ENCODE measurements at places on chromosomes 6 and 20. TPM values are rescaled to one million over a fixed set of nuclear protein-coding genes. Genes with fewer than 3 reads are reported as not detected.

The TNFRSF21 gene
- 21.8 TPM for polyA plus RNA-seq

The MTFR2 gene
- 3.5 TPM for polyA plus RNA-seq

The NINL gene
- polyA plus RNA-seq = 63.2 TPM

The SMOC2 gene
- 10.2 TPM for polyA plus RNA-seq

The TFEB gene
- 9.2 TPM for polyA plus RNA-seq

The HLA-DOB gene
- polyA plus RNA-seq = 0.38 TPM

The HLA-DRB1 gene
- 33.9 TPM for polyA plus RNA-seq

The RNF39 gene
- 1.3 TPM for polyA plus RNA-seq

The TRIM15 gene
- polyA plus RNA-seq = not detected

The FAM83D gene
- 14.1 TPM for polyA plus RNA-seq

The HLA-DQB1 gene
- 4.4 TPM for polyA plus RNA-seq

The TFAP2C gene
- 3.5 TPM for polyA plus RNA-seq

The EGFL8 gene
- 24.2 TPM for polyA plus RNA-seq

The TASP1 gene
- polyA plus RNA-seq = 19.8 TPM

The CCN6 gene
- polyA plus RNA-seq = 0.58 TPM

Data from right lung (tissue), 10 donors.